ENCODE measurements at places on chromosomes 4 and X. TPM values are rescaled to one million over a fixed set of nuclear protein-coding genes. Genes with fewer than 3 reads are reported as not detected.

PLXNB3 gene
- 5.5 TPM for total RNA-seq

NEXMIF gene
- total RNA-seq, result not detected

EVC2 gene
- 7.4 TPM for total RNA-seq

SAGE1 gene
- not detected for total RNA-seq

SULT1E1 gene
- total RNA-seq, result 8.5 TPM

WNK3 gene
- 0.66 TPM for total RNA-seq

XAGE5 gene
- total RNA-seq, result not detected

PLAC1 gene
- not detected for total RNA-seq

FGFBP1 gene
- not detected for total RNA-seq

PDS5A gene
- total RNA-seq, result 51.0 TPM

PRDM8 gene
- total RNA-seq, result 0.81 TPM

SH3BGRL gene
- total RNA-seq, result 29.1 TPM

COL4A6 gene
- total RNA-seq, result 3.5 TPM

BGN gene
- total RNA-seq, result 16.6 TPM

ARHGAP6 gene
- total RNA-seq, result 0.47 TPM

TXK gene
- total RNA-seq, result 0.75 TPM

MGARP gene
- 32.9 TPM for total RNA-seq

LPAR4 gene
- total RNA-seq, result 0.09 TPM

FAM149A gene
- 0.47 TPM for total RNA-seq

LGI2 gene
- under 0.01 TPM for total RNA-seq

SPANXD gene
- total RNA-seq, result not detected

TKTL2 gene
- not detected for total RNA-seq

TMPRSS11D gene
- total RNA-seq, result not detected

HMX1 gene
- total RNA-seq, result not detected

ZGRF1 gene
- total RNA-seq, result 7.4 TPM

RAB9B gene
- 0.28 TPM for total RNA-seq

GUCY1B1 gene
- total RNA-seq, result 2.2 TPM

SERTM2 gene
- total RNA-seq, result not detected

ARX gene
- total RNA-seq, result not detected

KLHL13 gene
- 3.1 TPM for total RNA-seq

CT45A2 gene
- total RNA-seq, result not detected

AMER1 gene
- total RNA-seq, result 2.0 TPM

MTTP gene
- 0.09 TPM for total RNA-seq

ERAS gene
- total RNA-seq, result not detected

CXCL1 gene
- 33.4 TPM for total RNA-seq

OPHN1 gene
- total RNA-seq, result 8.9 TPM

ADH1A gene
- not detected for total RNA-seq

All from endothelial cell of coronary artery (primary cell).